ENCODE measurements at places on chromosomes 5 and 9. TPM values are rescaled to one million over a fixed set of nuclear protein-coding genes. Genes with fewer than 3 reads are reported as not detected.

DNAH5 gene
- 13.8 TPM for total RNA-seq

PCDHA6 gene
- 0.50 TPM for total RNA-seq

PSD2 gene
- not detected for total RNA-seq

GRCh38 chr5:95219411-95219810, 65.5 kb downstream of the MCTP1 start:
- no peaks in the 10 kb centered on the region for H3K27me3 ChIP-seq
- H3K4me1 ChIP-seq, result no peaks in the 10 kb centered on the region
- DNase-seq, result no peak

GRCh38 chr9:36341936-36342577, 58.0 kb downstream of the RNF38 start:
- H3K4me3 ChIP-seq, result no peak overlapping the region
- no peak for DNase-seq
- no peak overlapping the region for H3K27ac ChIP-seq

LHX3 gene
- total RNA-seq, result not detected

DAB2IP gene
- total RNA-seq, result 54.1 TPM

GRCh38 chr5:15995341-15996052, 184.1 kb downstream of the MARCHF11 start:
- DNase-seq, result no peak
- H3K4me3 ChIP-seq, result no peak overlapping the region
- no peak overlapping the region for H3K27ac ChIP-seq

- no peaks in the 10 kb centered on the region for H3K27me3 ChIP-seq
- no peaks in the 10 kb centered on the region for H3K36me3 ChIP-seq
- H3K27ac ChIP-seq, result peak overlapping the region; percentile 33
- no peak overlapping the region for H3K4me3 ChIP-seq
- peak; percentile 59 for DNase-seq
Measured at GRCh38 chr5:36683821-36684434, 77.5 kb downstream of the SLC1A3 start.

DNA sequence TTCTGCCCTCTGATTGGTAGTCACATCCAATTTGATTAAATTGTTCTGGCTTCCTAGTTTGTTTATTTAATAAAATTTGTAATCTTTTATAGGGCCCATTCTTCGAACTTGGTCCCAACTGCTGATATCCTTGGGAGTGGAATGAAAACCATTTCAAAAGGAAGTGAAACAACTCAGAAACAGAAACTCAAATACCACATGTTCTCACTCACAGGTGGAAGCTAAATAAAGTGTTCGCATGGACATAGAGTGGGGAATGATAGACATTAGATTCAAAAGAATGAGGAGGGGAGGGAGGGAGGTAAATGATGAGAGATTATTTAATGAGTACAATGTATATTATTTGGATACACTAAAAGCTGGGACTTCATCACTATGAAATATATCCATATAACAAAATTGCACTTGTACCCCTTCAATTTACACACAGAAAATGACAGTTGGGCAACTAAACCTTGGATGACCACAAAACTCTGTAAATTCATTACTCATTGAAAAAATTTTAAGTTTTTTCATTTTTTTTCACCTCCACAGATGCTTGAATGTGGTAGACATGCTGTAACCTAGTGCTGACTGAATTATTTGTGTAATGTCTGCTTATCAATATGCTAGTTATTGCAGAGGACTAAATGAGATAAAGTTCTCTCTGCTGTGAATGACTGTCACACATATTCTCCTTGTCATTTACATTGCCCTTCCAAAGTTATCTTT, 16.0 kb downstream of the ATP10B start:
- H3K4me1 ChIP-seq, result no peaks in the 10 kb centered on the region
- DNase-seq, result no peak
- H3K4me3 ChIP-seq, result no peak overlapping the region
- no peak overlapping the region for H3K27ac ChIP-seq

- no peaks in the 10 kb centered on the region for H3K4me1 ChIP-seq
- H3K27me3 ChIP-seq, result no peaks in the 10 kb centered on the region
- no peak overlapping the region for H3K4me3 ChIP-seq
- no peaks in the 10 kb centered on the region for H3K36me3 ChIP-seq
- DNase-seq, result no peak
Measured at GRCh38 chr5:151383011-151383410, 35.7 kb upstream of the SLC36A2 start.

DNA sequence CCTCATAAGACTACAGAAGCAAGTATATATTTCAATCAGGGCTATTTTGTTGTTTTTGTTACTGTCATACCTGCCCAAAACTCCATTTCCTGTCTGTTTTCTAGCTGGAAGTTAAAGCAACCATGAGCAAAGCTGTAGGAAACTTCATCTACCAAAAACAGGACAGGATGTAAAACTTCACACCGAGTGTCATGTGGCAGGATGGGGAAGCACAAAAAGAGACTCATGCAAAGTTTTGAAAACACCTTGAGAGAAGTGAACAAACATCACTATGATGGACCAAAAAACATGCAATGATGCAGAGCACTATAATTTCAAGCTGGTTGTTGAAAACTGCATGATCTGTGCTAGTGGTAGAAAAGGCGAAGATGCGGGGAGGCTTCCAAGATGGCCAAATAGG, 6.3 kb upstream of the GZMA start:
- H3K4me3 ChIP-seq, result no peak overlapping the region
- no peaks in the 10 kb centered on the region for H3K36me3 ChIP-seq
- no peak for DNase-seq
- no peaks in the 10 kb centered on the region for H3K27me3 ChIP-seq
